CD4-positive, alpha-beta T cell treated with Interleukin-2 at 100 ng/mL for 4 hours (primary cell): ENCODE measurements at places on chromosomes 5 and 9.

- no peak for DNase-seq
These were observed 151.9 kb downstream of the NTRK2 start for GRCh38 chr9:84821431-84821830.

DNA sequence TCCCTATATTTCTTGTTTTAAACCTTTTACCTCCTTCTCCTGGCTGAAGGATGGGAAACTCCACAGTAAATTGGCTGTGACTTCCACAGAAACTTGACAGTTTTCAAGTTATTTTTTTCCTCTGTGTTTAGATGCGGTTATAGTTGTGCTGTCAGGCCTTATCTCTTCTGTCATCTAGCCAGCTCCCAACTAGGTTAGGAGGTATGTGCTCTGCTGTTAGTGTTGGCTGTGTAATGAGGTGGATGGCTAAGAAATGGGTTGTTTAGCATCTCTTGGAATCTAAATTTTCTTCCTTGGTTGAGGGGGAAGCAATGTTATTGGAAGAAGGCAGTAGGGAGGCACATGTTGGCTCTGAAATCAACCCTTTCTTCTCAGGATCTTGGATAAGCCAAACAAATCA, 149.9 kb upstream of the RUSC2 start:
- no peak for DNase-seq

DNA sequence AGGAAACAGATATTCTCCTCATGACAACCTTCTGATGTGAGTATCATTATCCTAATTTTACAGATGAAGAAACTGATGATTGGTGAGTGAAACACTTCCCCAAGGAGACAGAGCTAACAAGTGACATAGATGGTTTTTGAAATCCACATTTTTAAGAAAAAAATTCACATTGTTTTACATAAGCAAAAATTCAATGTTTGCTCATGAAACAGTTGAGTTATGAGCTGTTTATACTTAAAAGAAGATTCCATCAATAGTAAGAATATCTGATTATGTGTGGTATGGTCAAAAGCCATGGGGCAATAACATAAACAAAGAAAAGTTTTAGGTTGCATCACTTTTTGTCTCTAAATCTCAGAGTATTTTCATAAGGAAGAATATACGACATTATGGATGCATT, 167.9 kb upstream of the PAPPA start:
- DNase-seq, result no peak

GRCh38 chr9:131436865-131437271, 43.0 kb downstream of the PRRC2B start:
- DNase-seq, result no peak

DNA sequence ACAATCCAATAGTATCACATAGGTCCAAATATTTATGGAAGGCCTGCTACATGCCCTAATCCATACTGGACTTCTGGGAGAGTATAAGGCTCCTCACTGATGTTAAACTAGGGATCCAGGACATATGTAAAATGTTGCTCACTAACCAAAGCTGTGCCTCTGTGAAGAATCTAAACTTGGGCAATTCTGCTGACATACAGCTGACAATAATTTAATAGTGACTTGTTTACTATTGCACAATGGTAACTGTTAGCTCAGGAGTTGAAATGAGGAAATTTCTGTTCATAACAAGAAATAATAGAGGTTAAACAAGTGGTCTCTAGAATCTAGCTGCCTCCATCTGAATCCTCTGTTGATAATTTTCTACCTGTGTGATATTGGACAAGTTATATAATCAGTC, 14.9 kb upstream of the CTXN3 start:
- no peak for DNase-seq

DNA sequence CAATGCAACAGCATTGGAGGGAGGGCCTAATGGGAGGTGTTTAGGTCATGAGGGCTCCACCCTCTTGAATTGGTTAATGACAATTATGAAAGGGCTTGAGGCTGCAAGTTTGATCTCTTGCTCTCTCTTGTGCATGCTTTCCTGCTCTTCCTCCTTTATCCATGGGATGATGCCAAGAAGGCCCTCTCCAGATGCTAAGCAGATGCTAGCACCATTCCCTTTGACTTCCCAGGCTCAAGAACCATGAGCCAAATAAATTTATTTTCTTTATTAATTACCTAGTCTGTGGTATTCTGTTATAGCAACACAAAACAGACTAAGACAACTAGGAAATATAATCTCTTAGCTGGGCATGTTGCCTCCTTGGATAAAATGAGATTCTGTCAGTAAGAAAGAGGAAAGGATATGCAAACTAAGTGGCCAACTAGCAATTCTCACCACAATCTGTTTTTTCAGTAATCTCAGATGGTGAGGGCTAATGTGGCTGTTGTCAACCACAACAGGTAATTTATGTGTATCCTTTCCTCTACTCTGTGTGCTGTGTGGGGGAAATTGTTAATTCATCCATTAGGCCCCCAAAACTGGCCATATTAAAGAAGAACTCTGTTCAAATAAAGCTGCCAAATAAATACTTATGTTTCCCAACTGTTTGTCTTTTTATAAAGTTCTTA, 269.1 kb upstream of the CD180 start:
- no peak for DNase-seq

DNA sequence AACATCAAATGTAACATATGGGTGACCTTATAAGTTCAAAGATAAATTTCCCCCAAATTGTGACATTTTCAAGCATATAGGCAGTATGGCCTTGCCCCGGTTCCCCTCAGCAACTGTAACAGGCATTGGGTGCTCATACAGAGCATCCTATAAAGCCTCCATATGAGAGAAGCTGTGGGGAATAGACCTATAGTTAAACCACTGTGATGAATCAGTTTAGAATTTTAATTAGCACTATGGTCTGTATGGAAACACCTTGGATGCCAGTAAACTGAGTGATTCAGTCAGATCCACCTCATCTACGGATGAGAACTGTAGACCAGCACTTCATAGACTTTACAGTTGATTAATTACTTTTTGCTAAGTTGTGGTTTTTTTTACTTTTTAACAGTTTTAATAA, 79.4 kb downstream of the ERCC6L2 start:
- DNase-seq, result no peak

DNA sequence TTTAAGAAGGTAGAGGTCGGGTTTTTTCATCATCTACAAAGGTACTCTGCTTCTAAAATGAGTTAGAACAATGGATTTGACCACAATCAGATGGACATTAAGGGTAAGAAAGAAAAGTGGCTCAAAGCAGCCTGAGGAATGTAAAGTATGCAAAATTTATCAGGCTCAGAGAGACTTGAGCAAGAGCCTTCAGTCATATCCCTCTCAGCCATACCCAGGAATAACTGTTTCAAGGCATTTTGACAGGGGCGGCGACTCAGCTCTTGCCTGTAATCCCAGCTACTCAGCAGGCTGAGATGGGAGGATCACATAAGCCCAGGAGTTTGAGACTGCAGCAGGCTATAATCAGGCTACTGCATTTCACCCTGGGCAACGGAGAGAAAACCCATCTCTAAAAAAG, 38.8 kb upstream of the ANXA2R start:
- DNase-seq, result no peak

GRCh38 chr5:149639737-149640136, 58.4 kb downstream of the ARHGEF37 start:
- no peak for DNase-seq

DNA sequence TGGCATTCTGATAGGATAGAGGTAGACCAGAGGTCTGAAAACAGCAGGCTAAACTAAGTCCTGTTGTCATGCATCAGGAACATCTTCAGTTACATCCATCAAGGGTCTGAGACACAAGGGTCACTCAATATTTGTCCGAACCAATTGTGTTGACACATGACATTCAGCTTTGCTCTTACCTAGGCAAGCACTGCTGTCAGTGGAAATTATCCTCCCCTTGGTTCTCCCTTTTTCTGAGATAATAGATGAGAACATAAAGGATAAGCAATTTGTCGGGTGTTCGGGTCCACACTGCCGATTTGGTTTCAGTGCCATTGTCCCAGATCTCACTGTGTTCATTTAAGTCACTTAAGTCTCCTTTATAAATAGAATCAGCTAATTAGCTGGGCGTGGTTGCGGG, 148.3 kb upstream of the MSX2 start:
- DNase-seq, result no peak

- no peak for DNase-seq
These were observed 67.5 kb downstream of the TLE1 start for GRCh38 chr9:81621785-81622259.

GRCh38 chr5:1734271-1734907, 65.2 kb downstream of the MRPL36 start:
- DNase-seq, result no peak

GRCh38 chr5:156934450-156935211, 28.4 kb downstream of the TIMD4 start:
- peak; percentile 58 for DNase-seq
